ENCODE measurements at places on chromosomes 3 and 15. TPM values are rescaled to one million over a fixed set of nuclear protein-coding genes. Genes with fewer than 3 reads are reported as not detected.

DNA sequence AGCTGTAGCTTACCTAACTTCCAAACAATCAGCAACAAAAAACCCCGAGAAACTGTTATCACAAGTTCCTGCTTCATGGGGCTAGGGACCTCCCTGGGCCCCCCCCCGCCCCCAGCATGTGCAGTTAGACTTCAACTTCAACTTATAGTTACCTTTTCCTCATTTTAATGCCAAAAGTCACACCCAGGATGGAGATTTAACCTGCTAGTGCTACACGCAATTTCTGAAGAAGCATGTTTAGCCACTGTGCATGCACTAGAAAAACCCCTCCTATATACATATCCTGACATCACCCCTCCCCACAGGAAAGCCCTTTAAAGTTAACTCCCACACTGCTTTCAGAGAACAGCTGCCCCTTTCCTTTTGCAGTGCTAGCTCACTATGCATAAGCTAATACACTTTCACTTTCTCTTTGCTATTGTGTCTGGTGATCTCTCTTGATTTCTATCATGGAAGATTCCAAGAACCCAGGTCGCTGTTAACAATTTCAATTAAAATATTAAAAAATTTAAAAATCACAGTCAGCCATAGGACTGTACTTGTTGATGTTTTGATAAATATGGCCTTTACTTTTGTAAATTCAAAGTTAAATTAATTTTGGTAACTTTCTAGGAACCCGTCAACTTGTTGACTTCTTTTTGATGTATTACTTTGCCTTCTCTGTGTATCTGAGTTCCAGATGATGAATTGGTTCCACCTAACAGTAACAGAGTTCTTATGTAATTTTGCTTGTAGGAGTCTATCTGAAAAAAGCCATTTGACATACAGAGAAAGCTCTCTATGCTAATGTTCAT is 75.2 kb upstream of the ACAD9 start:
- peaks cover 75% of the 10 kb centered on the region for H3K4me1 ChIP-seq
- H3K36me3 ChIP-seq = peaks cover 64% of the 10 kb centered on the region
- no peaks in the 10 kb centered on the region for H3K27me3 ChIP-seq
- H3K4me3 ChIP-seq = peak overlapping the region; percentile 58

DNA sequence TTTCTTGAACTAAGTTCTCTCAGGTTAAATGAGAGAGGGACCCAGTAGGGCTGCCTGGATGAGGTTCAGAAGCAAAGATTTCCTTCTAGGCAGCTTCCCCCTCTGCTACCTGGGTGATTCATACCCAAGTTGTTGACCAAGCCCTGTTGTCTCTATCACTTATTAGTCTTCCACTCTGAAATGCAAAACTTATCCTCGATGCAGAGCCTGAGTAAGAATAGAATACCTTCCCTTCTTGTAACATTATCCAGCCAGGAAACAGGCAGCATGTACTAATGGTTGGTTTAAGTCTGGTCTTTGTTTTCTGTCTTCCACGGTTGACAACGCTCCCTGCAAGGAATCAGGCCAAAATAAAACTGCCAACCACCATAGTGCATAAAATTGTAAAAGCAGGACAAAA is 377.3 kb downstream of the MECOM start:
- H3K27me3 ChIP-seq = peaks cover 3% of the 10 kb centered on the region
- no peak for DNase-seq
- H3K4me3 ChIP-seq = no peak overlapping the region

- H3K27ac ChIP-seq = no peak overlapping the region
- H3K27me3 ChIP-seq = no peaks in the 10 kb centered on the region
- no peak for DNase-seq
- no peaks in the 10 kb centered on the region for H3K4me1 ChIP-seq
Observed at GRCh38 chr15:93179072-93179471, 90.1 kb upstream of the RGMA start.

GRCh38 chr3:114904633-114905032 is 242.5 kb downstream of the ZBTB20 start:
- DNase-seq = no peak
- H3K4me1 ChIP-seq = peaks cover 4% of the 10 kb centered on the region

GRCh38 chr3:39637807-39638206 is 170.3 kb downstream of the MOBP start:
- H3K36me3 ChIP-seq = no peaks in the 10 kb centered on the region
- no peak overlapping the region for H3K4me3 ChIP-seq
- H3K27me3 ChIP-seq = peaks cover 1% of the 10 kb centered on the region
- H3K4me1 ChIP-seq = peaks cover 28% of the 10 kb centered on the region

DNA sequence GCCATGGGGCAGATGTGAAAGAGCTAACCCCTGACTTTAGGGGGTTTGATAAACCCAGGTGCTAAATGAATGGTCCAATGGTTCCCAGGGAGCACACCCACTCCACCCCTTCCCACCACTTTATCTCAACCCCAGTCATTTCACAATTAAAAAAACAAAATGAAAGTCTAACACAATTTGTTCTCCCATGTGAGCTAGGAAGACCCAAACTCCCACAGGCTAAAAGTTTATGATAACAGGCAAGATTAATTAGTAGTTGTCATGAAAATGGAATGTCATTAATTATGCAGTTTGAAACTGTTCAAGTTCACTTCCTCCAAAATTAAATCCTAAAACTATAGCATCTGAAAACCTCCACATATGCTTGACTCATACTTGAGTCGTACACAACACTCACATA is 63.3 kb upstream of the TPM1 start:
- H3K36me3 ChIP-seq = no peaks in the 10 kb centered on the region
- H3K4me1 ChIP-seq = no peaks in the 10 kb centered on the region
- H3K4me3 ChIP-seq = no peak overlapping the region
- peaks cover 8% of the 10 kb centered on the region for H3K27me3 ChIP-seq
- no peak overlapping the region for H3K27ac ChIP-seq

DNA sequence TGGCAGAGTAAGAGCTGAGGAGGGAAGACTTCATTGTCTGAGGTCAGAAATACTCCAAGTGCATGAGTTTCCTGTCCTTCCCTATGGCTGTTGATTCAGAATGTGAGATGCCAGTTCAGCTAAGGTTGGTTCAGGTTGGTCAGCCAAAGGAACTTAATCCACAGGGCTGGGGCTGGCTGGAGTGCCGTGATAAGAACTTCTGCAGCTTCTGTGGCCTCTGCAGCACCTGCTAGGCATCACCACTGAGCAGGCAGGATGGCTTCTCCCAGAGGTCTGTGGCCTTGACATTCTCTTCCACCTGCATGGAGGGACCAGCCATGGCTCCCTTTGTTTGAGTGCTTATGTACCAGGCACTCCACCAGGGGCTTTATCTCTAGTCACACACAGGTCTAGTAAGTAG is 109.5 kb upstream of the PLXNA1 start:
- no peaks in the 10 kb centered on the region for H3K4me1 ChIP-seq
- H3K36me3 ChIP-seq = no peaks in the 10 kb centered on the region
- no peaks in the 10 kb centered on the region for H3K27me3 ChIP-seq
- no peak for DNase-seq
- H3K4me3 ChIP-seq = no peak overlapping the region

- H3K27ac ChIP-seq = no peak overlapping the region
- DNase-seq = no peak
- H3K36me3 ChIP-seq = no peaks in the 10 kb centered on the region
- H3K27me3 ChIP-seq = no peaks in the 10 kb centered on the region
- no peak overlapping the region for H3K4me3 ChIP-seq
- H3K4me1 ChIP-seq = no peaks in the 10 kb centered on the region
Observed at GRCh38 chr3:119417771-119418512, 45.5 kb downstream of the TMEM39A start.

DNA sequence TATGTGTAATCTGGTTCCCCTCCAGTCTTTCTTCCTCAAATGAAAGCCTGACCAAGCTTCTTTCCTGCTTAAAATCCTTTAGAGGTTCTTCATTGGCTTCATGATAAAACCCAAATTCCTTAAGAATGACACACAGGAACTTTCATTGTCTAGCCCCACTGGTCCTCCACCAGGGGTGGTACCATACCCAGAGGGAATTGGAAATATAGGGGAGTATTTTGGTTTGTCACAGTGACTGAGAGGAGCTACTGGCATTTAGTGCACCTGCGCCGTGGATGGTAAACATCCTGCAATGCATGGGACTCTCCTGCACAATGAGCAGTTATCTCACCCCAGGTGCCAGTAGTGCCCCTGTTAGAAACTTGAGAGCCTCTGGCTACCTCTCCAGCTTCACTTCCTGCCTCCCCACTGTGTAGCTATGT is 10.8 kb downstream of the ZWILCH start:
- H3K27me3 ChIP-seq = no peaks in the 10 kb centered on the region
- H3K4me3 ChIP-seq = no peak overlapping the region
- DNase-seq = no peak

- no peak for DNase-seq
- no peaks in the 10 kb centered on the region for H3K4me1 ChIP-seq
- H3K27ac ChIP-seq = no peak overlapping the region
- no peak overlapping the region for H3K4me3 ChIP-seq
Observed at GRCh38 chr3:139473155-139473771, 3.1 kb downstream of the RBP2 start.

DNA sequence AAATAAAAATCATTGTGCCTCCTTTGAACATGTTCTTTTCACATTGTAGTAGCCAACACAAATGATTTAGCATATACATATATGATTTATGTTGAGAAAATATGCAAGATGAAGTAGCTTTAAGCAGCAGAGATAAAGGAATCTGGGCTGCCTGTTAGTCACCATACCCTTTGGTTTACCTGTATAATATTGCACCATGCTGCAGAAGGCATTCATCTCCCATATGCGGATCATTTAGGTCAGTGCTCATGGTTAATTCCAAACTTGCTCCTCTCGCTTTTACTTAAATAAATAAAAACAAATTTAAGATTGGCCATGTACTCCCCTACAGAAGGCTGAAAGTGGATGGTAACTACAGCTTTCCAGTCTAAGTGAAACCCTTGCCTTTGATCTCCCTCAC is 86.7 kb upstream of the TBL1XR1 start:
- peaks cover 23% of the 10 kb centered on the region for H3K4me1 ChIP-seq
- H3K4me3 ChIP-seq = no peak overlapping the region
- H3K27ac ChIP-seq = no peak overlapping the region
- DNase-seq = no peak
- H3K36me3 ChIP-seq = peaks cover 15% of the 10 kb centered on the region

DNA sequence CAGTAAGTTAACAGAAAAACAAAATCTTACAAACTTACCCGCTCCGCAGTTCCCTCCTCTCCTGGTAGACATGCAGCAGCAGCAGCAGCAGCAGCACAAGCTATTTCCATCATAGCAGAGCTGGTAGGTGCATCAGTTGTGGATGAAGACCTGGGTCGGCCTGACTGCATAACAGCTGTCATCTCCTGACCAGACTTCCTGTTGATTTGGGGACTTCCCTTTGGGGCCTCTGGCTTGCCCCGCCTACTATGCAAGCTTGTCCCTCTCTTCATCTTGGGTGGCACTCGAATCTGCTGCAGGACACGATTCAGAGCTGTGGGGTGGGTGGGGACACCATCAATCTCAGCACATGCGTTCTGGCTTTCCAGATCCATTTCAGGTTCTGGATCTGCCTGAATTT is 65.7 kb downstream of the TMCC1 start:
- peak overlapping the region; percentile 71 for H3K27ac ChIP-seq
- no peaks in the 10 kb centered on the region for H3K27me3 ChIP-seq
- DNase-seq = peak; percentile 24
- H3K4me3 ChIP-seq = peak overlapping the region; percentile 43
- H3K36me3 ChIP-seq = peaks cover 7% of the 10 kb centered on the region
- H3K4me1 ChIP-seq = peaks cover 17% of the 10 kb centered on the region

GRCh38 chr15:57704441-57704840 is 2.1 kb upstream of the POLR2M start:
- no peak overlapping the region for H3K4me3 ChIP-seq
- peaks cover 20% of the 10 kb centered on the region for H3K36me3 ChIP-seq
- DNase-seq = no peak
- H3K27ac ChIP-seq = peak overlapping the region; percentile 35
- peaks cover 14% of the 10 kb centered on the region for H3K27me3 ChIP-seq

- peaks cover 8% of the 10 kb centered on the region for H3K27me3 ChIP-seq
- no peak overlapping the region for H3K27ac ChIP-seq
- peaks cover 14% of the 10 kb centered on the region for H3K4me1 ChIP-seq
Observed at GRCh38 chr15:65050270-65050669, 5.1 kb downstream of the SLC51B start.

GRCh38 chr3:182052332-182052731 is 340.6 kb downstream of the SOX2 start:
- H3K4me3 ChIP-seq = no peak overlapping the region
- H3K27ac ChIP-seq = no peak overlapping the region
- no peaks in the 10 kb centered on the region for H3K36me3 ChIP-seq

GRCh38 chr3:182683453-182683852 is 109.9 kb upstream of the ATP11B start:
- no peaks in the 10 kb centered on the region for H3K36me3 ChIP-seq
- H3K4me1 ChIP-seq = peaks cover 12% of the 10 kb centered on the region
- peak; percentile 37 for DNase-seq
- no peak overlapping the region for H3K27ac ChIP-seq
- peak overlapping the region; percentile 59 for H3K4me3 ChIP-seq
- H3K27me3 ChIP-seq = peaks cover 44% of the 10 kb centered on the region

GRCh38 chr3:159620873-159621272 is 367.8 kb upstream of the IL12A start:
- no peak for DNase-seq
- no peak overlapping the region for H3K4me3 ChIP-seq
- no peaks in the 10 kb centered on the region for H3K36me3 ChIP-seq

GRCh38 chr15:66153549-66154415 is 99.8 kb downstream of the MEGF11 start:
- no peaks in the 10 kb centered on the region for H3K36me3 ChIP-seq
- H3K27me3 ChIP-seq = peaks cover 3% of the 10 kb centered on the region
- no peak overlapping the region for H3K27ac ChIP-seq
- H3K4me3 ChIP-seq = no peak overlapping the region

- peak overlapping the region; percentile 89 for H3K4me3 ChIP-seq
- H3K27ac ChIP-seq = peak overlapping the region; percentile 86
- H3K36me3 ChIP-seq = no peaks in the 10 kb centered on the region
- no peak for DNase-seq
- H3K4me1 ChIP-seq = peaks cover 11% of the 10 kb centered on the region
- H3K27me3 ChIP-seq = peaks cover 6% of the 10 kb centered on the region
Observed at GRCh38 chr3:33718595-33718907, 497 bp upstream of the CLASP2 start.

- H3K4me1 ChIP-seq = no peaks in the 10 kb centered on the region
- no peaks in the 10 kb centered on the region for H3K36me3 ChIP-seq
- no peaks in the 10 kb centered on the region for H3K27me3 ChIP-seq
- no peak overlapping the region for H3K4me3 ChIP-seq
- H3K27ac ChIP-seq = no peak overlapping the region
Observed at GRCh38 chr3:140577911-140578310, 100.0 kb upstream of the TRIM42 start.

DNA sequence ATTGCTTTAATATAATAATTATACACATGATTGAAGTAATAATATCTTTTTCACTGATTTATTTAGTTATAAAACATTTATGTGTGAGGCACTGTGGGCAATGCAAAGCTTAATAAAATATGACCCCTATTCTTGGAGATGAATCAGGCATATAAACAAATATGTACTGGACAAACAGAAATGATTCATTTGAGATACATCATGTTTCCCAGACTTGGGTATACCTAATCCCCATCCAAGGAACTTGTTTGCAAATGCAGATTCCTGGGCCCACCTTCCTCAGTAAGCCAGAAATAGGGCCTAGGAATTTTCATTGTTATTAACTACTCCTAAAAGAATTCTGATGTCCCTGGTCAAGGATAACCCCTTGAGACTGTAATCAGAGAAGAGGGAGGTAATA is 184.2 kb downstream of the CHL1 start:
- no peak for DNase-seq
- H3K4me3 ChIP-seq = no peak overlapping the region
- no peak overlapping the region for H3K27ac ChIP-seq
- no peaks in the 10 kb centered on the region for H3K4me1 ChIP-seq
- no peaks in the 10 kb centered on the region for H3K27me3 ChIP-seq

Gene ECT2
- total RNA-seq = 39.5 TPM

Gene GNB5
- 27.4 TPM for total RNA-seq

Gene CP
- total RNA-seq = not detected

Gene CCR4
- total RNA-seq = 241 TPM

Gene PLXNA1
- total RNA-seq = 18.9 TPM

Gene TRIM59
- total RNA-seq = 35.9 TPM

Gene PLCH1
- total RNA-seq = 0.09 TPM

Gene SRGAP3
- total RNA-seq = 0.71 TPM

Gene CILP
- total RNA-seq = 0.05 TPM

Data from activated T-helper 2 cell treated with anti-CD3 and anti-CD28 coated beads, Interferon-gamma antibody, Interleukin-2, Interleukin-4, amounts not matched to agents 10 μg/mL and 5 μg/mL and 100 μg/mL, durations not matched to agents 14 hours and 24 hours and 36 hours (primary cell).